ENCODE measurements at places on chromosomes 12 and 14.

DNA sequence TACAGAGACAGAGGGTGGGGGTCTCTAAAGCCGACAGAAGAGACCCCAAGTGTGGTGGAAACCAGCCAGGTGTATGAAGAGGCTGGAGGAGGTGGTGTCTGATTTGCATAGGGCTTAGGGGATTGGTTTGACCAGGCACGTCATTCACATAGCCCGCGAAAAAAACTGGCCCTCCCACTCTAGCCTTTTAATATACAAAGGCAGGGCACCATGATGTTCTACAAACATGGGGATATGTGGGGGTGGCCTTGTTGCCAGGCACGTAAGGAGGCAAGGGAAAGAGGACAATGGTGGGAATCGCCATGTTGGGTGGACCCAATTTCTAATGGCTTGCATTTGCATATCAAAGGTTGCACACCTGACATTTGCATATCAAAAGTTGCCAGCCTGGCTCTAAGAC lies 13.2 kb downstream of the LALBA start:
- DNase-seq, result no peak

- no peak for DNase-seq
Measured at GRCh38 chr12:29858270-29858786, 74.6 kb upstream of the TMTC1 start.

DNA sequence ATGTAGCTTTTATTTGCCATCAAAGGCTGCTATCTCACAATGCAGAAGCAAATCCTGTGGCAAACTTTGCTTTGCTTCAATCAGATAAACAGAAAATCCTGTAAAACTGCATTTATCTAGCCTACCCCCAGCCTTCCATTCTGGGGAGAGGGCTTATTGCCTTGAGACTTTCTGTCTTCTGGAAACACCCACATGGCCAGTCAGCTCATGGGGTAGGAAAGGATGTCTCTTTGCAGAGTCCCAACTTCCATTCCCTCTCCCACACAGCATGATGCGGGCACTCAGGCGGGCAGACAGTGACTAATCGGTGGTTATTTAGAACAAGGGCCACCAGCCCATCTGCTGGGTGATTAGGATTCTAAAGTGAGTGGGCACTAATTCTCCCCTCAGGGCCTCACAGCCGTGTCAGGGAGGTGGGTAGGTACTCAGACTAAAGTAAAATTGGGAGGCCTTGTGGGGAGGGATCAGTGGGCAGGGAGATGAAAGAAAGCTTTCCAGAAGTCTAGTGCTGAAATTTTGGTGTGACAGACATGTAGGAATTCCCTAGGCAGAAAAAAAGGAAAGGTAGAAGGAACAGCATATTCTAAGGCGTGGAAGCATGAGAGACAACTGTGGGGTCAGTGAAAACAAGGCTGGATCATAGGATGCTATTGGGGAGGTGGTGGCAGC lies 720.5 kb downstream of the VRK1 start:
- no peak for DNase-seq

- no peak for DNase-seq
Measured at GRCh38 chr12:122955156-122955555, 11.1 kb downstream of the ABCB9 start.

DNA sequence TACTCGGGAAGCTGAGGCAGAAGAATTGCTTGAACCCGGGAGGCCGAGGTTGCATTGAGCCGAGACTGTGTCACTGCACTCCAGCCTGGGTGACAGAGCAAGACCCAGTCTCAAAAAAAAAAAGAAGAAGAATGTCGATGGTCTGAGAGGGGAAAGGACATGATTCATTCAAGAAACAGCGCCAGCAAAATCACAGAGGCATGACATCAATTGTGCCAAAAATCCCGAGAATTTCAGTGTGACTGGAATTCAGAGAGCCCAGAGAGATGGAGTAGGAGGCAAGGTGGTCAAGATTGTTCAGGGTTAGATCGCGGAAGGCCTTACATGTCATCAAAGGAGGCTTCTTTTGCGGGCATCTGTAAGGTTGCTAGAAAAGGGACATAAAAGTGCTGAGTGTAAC lies 483.3 kb downstream of the VRK1 start:
- DNase-seq, result peak; percentile 21

- DNase-seq, result no peak
Measured at GRCh38 chr12:77089686-77090220, 24.4 kb upstream of the E2F7 start.

DNA sequence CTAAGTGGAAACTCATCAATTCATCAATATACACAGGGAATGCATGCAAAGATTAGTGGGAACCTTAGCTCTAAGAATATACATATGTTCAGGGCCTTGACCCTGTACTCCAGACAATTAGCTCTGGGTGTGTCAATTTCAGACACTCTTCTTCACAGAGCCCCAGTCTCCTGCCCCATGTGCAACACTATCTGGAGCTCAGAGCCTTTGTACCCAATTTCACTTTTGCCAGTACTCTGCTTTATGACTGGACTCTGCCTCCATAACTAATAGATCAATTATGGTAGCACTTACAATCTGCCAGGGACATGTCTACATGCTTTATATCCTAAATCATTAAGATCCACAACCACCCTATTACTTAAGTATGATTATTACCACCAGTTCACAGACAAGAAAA lies 152.5 kb upstream of the PLEKHG7 start:
- no peak for DNase-seq

DNA sequence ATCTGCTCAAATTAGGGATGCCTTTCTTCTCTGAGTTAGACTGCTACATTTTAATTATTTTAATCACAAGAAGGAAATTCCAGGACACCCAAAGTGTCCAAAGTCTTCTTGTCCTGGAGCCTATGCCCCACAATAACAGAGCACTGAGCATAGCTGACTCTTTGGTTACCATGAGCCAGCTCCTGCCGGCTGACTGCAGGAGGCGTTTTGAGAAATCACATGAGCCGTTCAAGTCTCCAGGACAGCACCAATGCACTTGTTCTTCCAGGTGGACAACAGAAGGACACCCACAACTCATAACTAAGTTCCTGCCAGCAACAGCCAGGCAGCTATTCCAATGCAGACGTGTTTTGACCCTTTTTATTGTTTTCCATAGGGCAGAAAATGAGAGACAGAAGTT lies 46.0 kb upstream of the SRSF5 start:
- no peak for DNase-seq

DNA sequence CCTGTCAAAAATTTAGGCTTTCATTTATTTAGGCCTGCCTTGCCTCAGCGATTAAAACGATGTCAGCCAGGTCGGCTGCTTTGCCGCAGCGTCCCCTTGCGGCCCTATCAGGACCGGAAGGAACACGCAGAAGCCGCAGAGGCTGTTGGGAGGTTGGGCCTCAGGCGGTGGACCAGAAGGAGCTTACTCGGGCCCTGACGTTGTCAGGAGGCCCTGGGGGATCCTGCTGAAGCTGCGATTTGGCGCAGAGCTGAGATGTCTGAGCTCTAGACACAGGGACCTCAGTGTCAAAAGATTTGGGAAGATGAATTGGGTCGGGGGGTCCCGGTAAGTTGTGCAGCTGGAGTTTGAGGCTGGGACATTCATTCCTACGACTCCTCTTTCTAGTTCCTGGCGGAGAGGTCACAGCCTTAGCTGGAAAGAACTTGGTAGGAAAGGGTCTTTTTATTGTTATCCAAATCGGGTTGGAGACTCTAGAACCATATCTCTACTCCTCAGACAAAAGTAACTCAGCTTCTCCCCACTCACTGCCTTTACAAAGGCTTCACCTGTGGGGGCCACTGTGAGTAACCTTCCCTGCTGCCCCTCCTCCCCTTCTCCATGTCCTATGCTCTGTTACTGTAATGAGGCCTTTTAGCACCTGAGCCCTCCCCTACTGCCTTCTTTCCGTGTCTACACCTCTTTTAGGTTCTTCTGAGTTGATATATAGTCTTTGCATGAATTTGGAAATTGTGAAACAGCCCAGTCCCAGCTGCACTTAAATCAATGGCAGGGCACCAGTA lies 6.6 kb upstream of the ABCD2 start:
- no peak for DNase-seq

- peak; percentile 62 for DNase-seq
Measured at GRCh38 chr12:85872497-85873091, 1.5 kb upstream of the NTS start.

Measured in fibroblast of skin of abdomen (primary cell).